Heart left ventricle (tissue), 16 donors: ENCODE measurements at places on chromosomes 5 and 9. TPM values are rescaled to one million over a fixed set of nuclear protein-coding genes. Genes with fewer than 3 reads are reported as not detected.
A peak's percentile ranks its signal among the peaks of the same experiment; 100 is the strongest.

CYSTM1 gene
- total RNA-seq = 64.1 TPM

DNA sequence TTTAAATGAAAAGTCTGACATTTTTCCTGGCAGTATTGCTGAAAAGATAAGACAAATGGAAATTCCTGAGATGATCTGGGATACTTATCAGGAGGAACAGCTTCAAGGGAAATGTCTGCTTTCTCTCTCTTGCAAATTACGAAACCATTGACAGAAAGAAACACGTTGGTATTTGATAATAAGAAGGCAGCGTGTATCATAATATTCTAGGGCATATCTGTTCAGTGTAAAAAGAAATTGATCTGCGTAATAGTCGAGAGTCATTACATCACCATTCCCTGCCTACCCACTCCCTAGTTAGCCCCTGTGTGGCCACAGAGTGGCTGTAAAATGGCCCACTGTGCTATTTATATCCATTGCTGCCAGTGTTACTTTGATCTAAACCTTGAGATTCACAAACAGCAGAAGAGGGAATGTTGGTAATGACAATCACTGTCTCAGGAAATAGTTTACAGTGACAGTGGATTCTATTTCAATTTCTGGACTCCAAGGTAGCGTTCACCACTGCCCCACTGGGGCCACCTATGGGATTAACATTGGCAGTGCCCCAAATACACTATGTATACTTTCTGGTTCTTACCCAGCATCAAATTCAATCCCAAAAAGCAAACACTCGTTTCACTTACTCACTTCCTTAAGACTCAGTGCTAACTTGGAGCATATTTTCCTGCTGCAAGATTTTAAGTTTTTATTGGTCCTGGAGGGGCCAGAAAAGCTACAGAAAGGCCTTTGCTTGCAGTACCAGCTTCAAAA, 133.4 kb upstream of the GAS1 start:
- no peaks in the 10 kb centered on the region for H3K27me3 ChIP-seq
- H3K27ac ChIP-seq = no peak overlapping the region

FABP6 gene
- 2.4 TPM for total RNA-seq

- no peak for DNase-seq
- no peak overlapping the region for H3K27ac ChIP-seq
- no peaks in the 10 kb centered on the region for H3K27me3 ChIP-seq
- H3K36me3 ChIP-seq = no peaks in the 10 kb centered on the region
- no peak overlapping the region for H3K4me3 ChIP-seq
Measured at GRCh38 chr5:40221255-40221654, 458.5 kb upstream of the PTGER4 start.

PPP3R2 gene
- not detected for total RNA-seq

- peaks cover 76% of the 10 kb centered on the region for H3K27me3 ChIP-seq
- H3K27ac ChIP-seq = no peak overlapping the region
- H3K4me1 ChIP-seq = peaks cover 3% of the 10 kb centered on the region
- H3K4me3 ChIP-seq = no peak overlapping the region
- DNase-seq = peak; percentile 9
Measured at GRCh38 chr5:528629-529511, 4.6 kb upstream of the SLC9A3 start.

GRCh38 chr5:54302267-54302687, 8.1 kb downstream of the ARL15 start:
- H3K36me3 ChIP-seq = no peaks in the 10 kb centered on the region
- H3K4me1 ChIP-seq = peaks cover 8% of the 10 kb centered on the region
- H3K4me3 ChIP-seq = no peak overlapping the region
- no peak for DNase-seq
- H3K27ac ChIP-seq = no peak overlapping the region

POLR3G gene
- total RNA-seq = 1.6 TPM
